ENCODE measurements at places on chromosomes 7 and 10.

DNA sequence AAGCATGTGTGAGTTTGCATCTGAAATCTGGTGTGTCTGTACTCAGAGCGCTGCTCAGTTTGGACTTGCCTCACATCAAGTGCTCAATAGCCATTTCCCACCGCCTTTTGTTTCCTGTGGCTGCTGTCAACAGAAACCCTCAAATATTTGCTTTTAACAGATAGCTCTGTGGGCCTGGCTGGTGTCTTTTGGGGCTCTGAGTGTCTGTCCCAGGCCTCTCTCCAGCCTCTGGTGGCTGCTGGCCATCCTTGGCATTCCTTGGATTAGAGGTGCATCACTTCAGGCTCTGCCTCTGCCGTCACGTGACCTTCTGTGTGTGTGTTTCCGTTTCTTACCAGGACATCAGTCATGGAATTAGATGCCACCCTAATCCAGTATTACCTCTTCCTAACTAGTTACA is 9.3 kb downstream of the YKT6 start:
- DNase-seq, result no peak

DNA sequence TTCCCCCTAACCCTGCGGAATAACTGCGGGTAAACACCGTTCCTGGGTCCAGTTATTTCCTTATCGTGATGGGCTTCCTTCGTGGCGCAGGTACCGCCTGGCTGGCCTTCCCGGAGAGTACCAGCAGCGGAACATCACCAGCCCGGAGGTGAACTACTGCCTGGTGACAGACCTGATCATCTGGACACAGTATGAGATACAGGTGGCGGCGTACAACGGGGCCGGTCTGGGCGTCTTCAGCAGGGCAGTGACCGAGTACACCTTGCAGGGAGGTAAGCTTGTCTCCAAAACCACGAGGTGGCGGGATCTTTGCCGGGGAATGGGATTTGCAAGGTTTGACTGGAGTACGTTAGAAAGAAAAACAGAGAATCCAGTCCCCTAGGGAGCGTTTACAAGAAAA is 665.0 kb upstream of the FOXK1 start:
- DNase-seq, result no peak

DNA sequence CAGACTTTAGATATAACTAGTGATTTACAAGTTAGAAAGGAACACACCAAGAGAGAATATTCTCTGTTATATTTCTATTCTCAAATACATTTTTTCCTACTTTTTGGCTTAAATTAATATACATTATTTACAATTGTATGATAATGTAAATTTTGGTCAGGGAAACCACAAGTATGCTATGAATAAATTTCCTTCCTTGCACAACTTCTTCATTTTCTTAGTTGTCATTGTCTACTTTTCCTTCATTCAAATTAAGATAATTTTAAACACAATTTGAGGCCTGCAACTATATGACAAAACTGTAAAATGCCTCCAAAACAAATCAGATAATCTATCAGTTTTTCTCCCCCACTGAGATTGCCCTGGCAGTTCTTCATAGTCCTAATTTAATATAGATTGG is 131.3 kb downstream of the CDK14 start:
- no peak for DNase-seq

GRCh38 chr10:42932735-42933447 is 144.0 kb upstream of the RET start:
- no peak for DNase-seq

- DNase-seq, result no peak
Measured at GRCh38 chr10:60367024-60367423, 22.7 kb downstream of the ANK3 start.

GRCh38 chr10:21272643-21273399 is 252.7 kb downstream of the SKIDA1 start:
- no peak for DNase-seq

- DNase-seq, result no peak
Measured at GRCh38 chr7:48280100-48280499, 108.8 kb downstream of the ABCA13 start.

GRCh38 chr7:35648367-35648766 is 46.6 kb downstream of the HERPUD2 start:
- no peak for DNase-seq

- DNase-seq, result no peak
Measured at GRCh38 chr7:155974186-155974897, 162.1 kb upstream of the SHH start.

DNA sequence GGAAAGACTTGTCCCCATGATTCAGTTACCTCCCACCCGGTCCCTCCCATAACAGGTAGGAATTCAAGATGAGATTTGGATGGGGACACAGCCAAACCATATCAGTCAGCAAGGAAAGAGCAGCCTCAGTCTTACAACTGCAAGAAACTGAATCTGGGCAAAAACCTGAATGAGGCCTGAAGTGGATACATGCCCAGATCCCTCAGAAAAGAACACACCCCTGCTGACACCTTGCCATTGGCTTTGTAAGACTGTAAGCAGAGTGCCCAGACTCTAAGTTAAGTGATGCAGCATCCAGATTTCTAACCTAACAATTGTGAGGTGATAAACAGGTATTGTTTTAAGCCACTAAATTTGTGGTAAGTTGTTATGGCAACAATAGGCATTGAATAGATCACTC is 670.8 kb downstream of the SORCS1 start:
- no peak for DNase-seq

GRCh38 chr10:85105614-85106255 is 777.3 kb downstream of the CCSER2 start:
- DNase-seq, result no peak

- no peak for DNase-seq
Measured at GRCh38 chr10:30190577-30191552, 131.5 kb upstream of the JCAD start.

- DNase-seq, result no peak
Measured at GRCh38 chr10:69218831-69219230, 1.3 kb upstream of the HKDC1 start.

- DNase-seq, result no peak
Measured at GRCh38 chr10:79446758-79447084, 1.3 kb upstream of the ZCCHC24 start.

- no peak for DNase-seq
Measured at GRCh38 chr10:42690449-42691360, 52.3 kb upstream of the ZNF33B start.

- DNase-seq, result no peak
Measured at GRCh38 chr7:155154586-155154985, 84.5 kb downstream of the HTR5A start.

DNA sequence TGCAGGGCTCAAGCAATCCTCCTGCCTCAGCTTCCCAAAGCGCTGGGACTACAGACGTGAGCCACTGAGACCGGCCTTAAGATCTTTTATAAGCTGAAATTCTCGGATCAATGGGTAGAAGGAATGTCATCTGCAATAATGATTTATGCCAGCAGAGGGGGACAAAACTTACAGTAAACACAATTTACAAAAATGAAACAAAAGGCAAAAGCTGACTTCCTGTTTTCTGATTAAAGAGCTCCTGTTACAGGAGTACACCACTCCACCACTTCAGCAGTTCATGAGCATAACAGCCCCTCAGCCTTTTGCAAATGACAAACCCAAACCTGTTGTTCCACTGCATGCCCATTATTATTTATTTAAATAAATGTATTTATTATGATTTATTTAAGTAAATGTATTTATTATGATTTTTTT is 88.5 kb upstream of the ATP6V0A4 start:
- DNase-seq, result no peak

GRCh38 chr7:2175514-2175913 is 57.2 kb downstream of the MAD1L1 start:
- no peak for DNase-seq

DNA sequence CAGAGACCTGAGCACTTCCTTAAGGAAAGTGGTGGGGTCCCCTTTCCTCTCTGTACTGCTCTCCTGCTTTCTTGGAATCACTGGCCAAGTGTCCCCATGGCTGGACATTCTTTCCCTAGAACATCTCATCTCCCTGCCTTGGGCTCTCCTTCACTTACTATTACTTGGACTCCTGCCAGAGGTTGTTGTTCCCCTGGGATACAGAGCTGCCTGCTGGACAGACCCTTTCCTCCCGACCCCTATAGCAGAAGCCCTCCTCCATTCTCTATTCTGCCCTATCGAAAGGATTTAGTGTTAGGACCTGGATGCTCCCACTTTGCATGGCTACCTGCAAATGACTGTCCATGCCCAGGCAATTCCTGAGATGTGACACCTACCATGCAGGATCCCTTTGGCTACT is 164.3 kb upstream of the PODXL start:
- no peak for DNase-seq

- no peak for DNase-seq
Measured at GRCh38 chr7:30526163-30526562, 21.5 kb upstream of the GGCT start.

- no peak for DNase-seq
Measured at GRCh38 chr7:100629117-100629716, 12.1 kb downstream of the TFR2 start.

GRCh38 chr7:36304099-36304425 is 85.6 kb upstream of the ANLN start:
- DNase-seq, result no peak

DNA sequence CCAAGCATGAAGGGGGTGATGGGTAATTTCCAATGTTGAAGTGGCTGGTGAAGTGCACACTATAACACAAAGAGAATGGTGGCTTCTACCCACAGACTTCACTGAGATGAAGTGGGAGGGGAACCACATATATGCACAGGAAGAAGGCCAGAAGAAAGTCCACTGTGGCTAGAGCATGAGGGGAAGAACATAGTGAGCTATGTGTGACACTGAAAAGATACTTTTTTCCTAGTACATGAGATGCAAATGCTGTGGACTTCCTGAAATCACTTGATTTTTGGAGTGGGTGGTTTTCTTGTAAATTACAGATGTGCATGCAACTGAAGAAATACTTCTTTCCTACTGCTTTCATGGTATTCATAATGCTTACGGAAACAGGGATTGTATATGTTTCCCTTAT is 115.6 kb upstream of the PHYHIPL start:
- DNase-seq, result no peak

GRCh38 chr7:50637725-50638643 is 72.8 kb upstream of the DDC start:
- no peak for DNase-seq

DNA sequence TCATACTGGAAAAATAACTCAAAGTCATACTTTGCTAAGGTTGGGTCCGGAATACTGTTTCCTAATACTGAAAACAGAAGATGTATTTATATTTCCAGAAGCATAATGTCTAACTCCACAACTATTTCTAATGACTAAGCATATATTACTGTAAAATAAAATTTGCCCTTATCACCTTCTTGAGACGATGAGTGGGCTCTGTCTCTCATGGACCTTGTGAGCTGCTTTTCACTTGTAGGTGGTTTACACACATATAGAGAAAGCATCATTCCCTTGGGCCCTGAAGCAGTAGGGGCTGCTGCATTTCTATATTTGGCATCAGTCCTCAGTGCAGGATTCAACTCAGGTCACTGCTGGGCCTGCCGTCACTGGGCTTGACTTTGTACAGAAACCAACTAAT is 10.7 kb upstream of the FAM13C start:
- DNase-seq, result no peak

DNA sequence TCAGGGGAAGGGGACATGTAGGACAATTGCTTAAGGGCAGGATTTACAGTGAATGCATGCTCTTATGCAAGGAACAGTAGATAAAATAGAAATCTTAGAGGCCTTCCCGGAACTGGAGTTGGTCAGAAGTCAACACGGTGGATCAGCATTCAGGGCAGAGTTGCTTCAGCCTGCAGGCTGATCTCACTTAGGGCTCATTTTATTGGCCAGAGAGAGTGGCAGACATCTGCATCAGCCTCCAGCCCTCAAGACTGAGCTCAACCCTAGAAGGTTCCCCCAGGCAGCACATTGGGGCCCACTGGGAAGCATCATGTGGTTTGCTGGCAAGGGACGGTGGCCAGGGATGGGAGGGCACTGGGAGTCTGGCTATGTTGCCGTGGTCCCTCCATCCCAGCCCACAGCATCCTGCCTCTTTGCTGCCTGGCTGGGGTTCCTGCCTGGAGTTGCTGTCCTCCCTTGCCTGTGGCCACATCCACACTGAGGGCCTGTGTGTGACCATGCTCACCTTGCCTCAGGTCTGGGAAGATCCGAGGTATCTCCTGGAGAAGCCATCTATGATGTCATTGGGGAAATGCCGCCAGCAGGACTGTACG is 13.0 kb downstream of the SCART1 start:
- no peak for DNase-seq

GRCh38 chr10:49351669-49352068 is 44.2 kb downstream of the DRGX start:
- DNase-seq, result no peak

DNA sequence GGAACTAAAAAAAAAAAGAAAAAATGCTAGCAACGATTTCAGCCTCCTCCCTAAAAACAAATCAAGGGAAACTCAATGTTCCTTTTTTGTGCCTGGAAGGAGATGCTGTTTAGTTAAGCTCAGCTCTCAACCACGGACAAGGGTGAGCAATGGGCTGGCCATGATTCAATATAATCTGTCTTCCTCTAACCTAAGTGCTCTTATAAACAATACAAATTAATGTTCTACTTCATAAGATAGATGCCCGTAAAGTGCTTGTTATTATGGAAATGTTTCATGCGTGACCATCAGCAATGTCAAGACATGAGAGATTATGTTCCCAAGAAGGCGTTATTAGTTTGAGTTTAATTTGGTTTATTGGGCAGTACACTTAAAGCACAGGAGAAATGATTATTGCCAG is 320.3 kb downstream of the SFMBT2 start:
- DNase-seq, result no peak

Measured in hypothalamus (tissue), 51 donors.